ENCODE measurements at places on chromosomes 7 and 10. TPM values are rescaled to one million over a fixed set of nuclear protein-coding genes. Genes with fewer than 3 reads are reported as not detected.

The PIK3CG gene
- 5.9 TPM for total RNA-seq

- no peak for DNase-seq
These were observed 39.6 kb upstream of the ELMO1 start for GRCh38 chr7:37488163-37488764.

DNA sequence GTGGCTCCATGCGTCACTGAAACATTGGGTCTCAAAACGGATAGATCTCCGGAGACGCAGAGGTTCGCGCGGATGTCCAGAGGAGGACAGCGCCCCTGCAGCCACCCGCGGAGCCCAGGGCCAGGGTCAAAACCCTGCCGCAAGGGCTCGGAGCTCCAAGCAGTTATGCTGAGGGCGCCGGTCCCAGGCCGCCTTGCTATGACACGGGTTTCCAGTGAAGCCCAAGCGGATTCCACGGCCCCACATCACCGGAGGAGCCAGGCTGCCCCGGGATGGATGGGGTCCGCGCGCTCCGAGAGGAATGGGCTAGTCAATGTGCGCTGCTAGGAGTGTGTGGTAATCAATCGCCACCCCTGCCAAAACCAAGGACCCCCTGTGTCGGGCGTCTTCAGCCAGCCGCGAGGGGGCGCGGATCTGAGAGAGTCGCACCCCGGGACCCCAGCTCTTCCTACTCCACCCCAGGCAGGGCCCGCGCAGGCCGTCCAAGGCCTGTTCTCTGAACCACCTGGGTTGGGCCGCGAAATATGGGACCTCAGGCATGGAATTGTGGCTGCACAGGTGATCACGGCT lies 5.6 kb upstream of the EMX2 start:
- no peak for DNase-seq

GRCh38 chr10:129745186-129745750 lies 218.8 kb downstream of the EBF3 start:
- DNase-seq: no peak

- DNase-seq: no peak
These were observed 113.6 kb downstream of the EEPD1 start for GRCh38 chr7:36266683-36267082.

The VWDE gene
- total RNA-seq: 0.21 TPM

DNA sequence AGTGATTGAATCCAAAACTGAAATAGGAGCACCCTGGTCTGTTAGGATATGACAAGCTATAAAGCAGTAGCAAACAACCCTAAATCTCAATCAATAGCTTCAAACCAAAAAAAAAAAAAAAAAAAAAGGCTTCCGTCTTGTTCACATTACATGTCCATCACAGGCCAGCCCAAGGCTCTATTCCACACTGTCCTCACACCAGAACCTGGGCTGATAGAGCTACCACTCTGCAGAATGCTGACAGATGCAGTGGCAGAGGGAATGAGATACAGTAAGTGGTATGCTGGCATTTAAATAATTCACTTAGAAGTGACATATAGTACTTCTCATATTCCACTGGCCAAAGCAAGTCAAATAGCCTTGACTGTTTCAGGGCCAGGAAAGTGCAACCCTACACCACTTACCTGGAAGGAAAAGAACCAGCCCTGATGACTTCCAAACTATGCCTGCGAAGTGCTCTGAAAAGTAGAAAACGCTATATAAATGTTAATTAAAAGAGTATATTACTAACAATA lies 5.8 kb downstream of the CDCA7L start:
- no peak for DNase-seq

GRCh38 chr10:113480851-113481502 lies 71.9 kb upstream of the HABP2 start:
- DNase-seq: no peak

The TAS2R41 gene
- total RNA-seq: 1.0 TPM

The TRIP6 gene
- 80.3 TPM for total RNA-seq

The CFTR gene
- 0.29 TPM for total RNA-seq

- DNase-seq: no peak
These were observed 187.5 kb downstream of the GRID1 start for GRCh38 chr10:86179153-86179524.

- DNase-seq: no peak
These were observed 85.7 kb downstream of the C10orf105 start for GRCh38 chr10:71633920-71634319.

GRCh38 chr7:110010359-110010758 lies 1080.6 kb upstream of the LRRN3 start:
- DNase-seq: no peak

GRCh38 chr10:119103903-119104653 lies at the start of gene DENND10:
Gene DENND10, plus strand, starts transcription at chr10:119104113. Its CDS starts 30 bp downstream, at chr10:119104143.
- DNase-seq: peak; percentile 95

DNA sequence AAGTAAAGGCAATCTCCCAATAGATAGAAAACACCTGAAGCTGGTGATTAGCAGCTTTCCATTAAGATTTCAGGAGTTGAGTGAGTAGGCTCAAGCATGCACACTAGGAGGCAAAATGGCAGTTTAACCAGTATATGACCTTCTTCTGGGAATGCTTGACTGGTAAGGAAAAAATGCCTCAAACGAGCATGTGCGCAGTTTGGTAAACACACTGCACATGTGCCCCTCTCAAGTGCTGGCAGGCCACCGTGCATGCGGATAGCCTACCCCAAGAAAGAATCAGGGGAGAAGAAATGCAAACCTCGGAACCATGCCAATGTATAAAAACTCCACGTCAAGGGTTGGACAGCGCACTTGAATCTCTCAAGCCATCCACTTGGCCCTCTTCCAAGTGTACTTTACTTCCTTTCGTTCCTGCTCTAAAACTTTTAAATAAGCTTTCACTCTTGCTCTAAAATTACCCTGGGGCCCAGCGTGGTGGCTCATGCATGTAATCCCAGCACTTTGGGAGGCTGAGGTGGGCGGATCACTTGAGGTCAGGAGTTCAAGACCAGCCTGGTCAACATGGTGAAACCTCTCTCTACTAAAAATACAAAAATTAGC lies 98.8 kb upstream of the CDK1 start:
- no peak for DNase-seq

GRCh38 chr10:3169673-3170072 lies 2.9 kb downstream of the PITRM1 start:
- DNase-seq: no peak

DNA sequence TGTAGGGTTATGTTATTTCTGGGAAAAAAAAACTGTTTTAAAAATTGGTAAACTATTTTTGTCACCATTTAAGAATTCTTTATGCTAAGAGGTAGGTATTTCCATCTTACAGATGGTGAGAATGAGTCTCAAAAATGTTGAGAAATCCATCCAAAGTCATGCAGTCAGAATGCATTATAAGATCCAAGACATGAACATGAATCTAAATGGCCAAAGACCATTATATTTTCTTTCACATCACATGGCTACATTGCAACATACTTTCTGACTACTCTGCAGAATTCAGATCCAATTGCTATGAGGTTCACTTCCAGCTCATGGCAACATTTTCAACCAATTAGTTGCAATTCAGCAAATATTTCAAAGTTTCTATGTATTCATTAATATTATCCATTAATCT lies 181.2 kb downstream of the TWIST1 start:
- DNase-seq: no peak

DNA sequence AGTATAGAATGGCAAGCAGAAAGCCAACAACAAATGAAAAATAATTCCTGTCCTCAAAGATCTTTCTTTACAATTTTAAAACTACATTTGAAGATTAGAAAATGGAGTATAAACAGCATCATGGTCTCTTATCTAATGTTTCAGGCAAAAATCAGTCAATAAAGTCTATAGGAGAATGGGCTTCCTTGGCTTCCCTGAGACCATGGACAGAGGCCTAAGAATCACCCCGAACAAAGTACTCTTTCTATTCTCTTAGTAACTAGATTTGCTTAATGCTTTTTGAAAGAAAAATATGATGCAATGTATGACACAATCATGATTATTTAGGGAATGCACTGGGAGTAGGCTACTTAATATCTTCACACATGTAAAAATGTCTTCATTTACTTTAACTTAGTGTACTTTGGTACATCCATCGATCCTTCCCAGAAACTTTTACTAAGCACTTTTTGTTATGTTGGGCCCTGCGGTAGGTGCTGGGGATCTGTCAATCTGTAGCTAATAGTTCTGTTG lies 17.3 kb downstream of the GRM3 start:
- DNase-seq: no peak

DNA sequence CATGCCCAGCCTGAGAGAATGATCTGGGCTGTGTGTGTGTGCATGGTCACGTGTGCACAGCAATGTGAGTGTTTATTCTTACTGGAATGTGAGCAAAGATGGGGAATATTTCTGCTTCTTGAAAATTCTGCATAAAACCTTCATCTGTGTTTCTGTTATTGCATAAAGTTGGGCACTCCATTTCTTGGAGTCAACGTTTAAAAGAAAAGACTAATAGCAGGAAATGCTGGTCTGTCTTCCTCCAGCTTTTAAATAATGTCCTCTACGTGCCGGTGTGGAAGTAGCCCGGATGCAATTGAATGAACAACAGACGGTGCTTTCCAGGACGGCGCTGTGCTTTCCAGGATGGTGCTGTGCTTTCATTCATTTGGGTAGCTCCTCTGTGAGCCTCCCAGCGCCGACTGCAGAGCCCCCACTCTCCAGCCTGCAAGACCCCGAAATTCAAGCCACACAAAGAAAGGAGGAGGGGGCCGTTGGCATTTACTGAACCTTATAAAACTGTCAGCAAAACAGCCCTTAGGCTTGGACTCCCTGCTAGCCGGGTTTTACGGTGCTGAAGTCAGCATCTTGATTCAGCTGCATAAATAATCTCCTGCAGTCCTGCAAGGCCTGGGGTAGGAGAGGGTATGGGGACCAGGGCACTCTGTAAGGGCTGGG lies 158.2 kb upstream of the PRKCQ start:
- no peak for DNase-seq

- peak; percentile 86 for DNase-seq
These were observed 49.4 kb downstream of the HK1 start for GRCh38 chr10:69327463-69328379.

The PRPS1L1 gene
- total RNA-seq: not detected

DNA sequence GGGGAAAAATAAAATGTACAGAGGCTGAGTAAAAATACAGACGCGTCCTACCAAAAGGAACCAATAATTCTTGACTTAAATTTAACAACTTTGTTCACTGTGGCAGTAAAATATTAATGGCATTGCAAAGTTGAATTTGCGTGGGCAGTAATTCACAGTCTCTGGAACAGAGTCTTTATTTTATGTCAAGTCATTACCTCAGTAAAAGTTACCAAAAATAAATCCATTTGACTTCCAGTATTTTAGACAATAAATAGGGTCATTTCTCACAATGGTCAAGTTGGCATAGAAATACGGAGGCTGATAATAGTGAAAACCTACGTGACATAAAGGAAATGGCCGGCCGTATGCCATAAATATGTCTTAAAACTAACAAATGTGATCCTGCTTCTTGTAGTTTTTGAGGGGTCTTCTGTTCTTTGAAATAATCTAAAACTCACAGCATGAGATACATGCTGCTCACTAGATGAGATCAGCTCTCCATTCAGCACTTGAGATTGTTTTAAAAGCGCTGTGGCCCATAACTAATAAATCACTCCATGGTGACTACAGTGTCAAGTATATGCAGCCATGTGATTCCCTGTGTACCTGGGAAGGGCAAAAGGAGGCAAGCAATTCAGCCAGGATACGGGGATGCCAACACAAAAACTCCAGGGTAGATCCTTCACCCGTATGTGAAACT lies 75.3 kb downstream of the DOCK4 start:
- DNase-seq: no peak

The TFEC gene
- total RNA-seq: 7.4 TPM

DNA sequence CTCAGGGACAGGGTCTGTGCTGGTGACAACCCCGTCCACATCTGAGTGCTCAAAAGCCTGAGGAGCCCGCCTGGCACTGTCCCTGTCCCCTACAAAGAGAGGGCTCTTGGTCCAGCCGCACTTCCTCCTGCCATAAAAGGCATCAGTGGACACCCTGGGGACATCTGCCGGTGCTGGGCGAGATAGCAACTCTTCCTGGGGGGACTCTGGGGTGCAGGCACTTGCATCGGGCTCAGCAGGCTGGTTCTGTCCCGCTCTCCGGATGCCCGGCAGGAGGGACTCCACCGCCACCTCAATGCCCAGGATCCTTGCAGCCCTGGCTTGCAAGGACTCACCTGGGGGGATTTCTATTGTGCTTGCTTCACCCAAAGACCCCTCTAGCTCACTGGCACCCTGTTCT lies 32.8 kb downstream of the JCAD start:
- DNase-seq: no peak

- DNase-seq: peak; percentile 83
These were observed 62.8 kb downstream of the TACC2 start for GRCh38 chr10:122051609-122052385.

DNA sequence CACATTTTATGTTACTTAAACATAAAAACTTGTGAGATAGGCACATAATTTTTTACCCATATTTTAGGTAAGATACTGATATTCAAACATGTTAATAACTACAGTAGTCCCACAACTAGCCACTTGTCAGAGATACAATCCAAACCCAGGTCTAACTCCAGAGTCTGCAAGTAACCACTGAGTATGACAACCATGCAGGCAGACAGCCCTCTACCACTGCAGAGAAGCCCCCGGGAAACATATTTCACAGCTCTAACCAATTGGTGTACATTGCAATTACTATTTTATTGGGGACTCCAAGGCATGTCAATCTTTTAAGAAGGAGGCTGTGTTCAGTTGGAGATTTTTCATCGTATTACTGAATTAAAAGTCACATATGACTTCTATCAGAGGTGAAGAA lies 107.2 kb upstream of the FAM133B start:
- DNase-seq: no peak

The GPNMB gene
- total RNA-seq: 209 TPM

DNA sequence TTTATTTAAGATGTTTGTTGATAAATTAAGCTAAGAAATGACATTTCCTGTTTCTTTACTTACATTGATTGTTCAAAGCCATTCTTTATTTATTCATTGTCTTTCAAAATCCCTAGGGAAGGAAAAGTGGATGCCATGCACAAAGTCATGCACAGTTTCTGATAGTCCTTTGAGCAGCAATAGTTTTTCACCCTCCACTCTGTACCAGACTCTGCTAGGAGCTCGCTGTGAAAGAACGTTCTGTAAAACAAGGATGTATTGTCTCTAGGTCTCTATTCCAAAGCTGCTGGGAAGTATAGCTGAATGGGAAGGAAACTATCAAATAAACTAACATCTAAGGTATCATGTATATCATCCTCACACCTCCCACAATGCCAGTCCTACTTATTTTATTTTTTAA lies 7.8 kb upstream of the NOC3L start:
- no peak for DNase-seq

GRCh38 chr10:126387931-126388911 lies at the start of gene ADAM12:
Gene ADAM12, minus strand, starts transcription at chr10:126388477. Its CDS starts 332 bp downstream, at chr10:126388145.
- peak; percentile 65 for DNase-seq

The VWC2 gene
- total RNA-seq: not detected

The FAM131B gene
- 3.8 TPM for total RNA-seq

- DNase-seq: no peak
These were observed 282.0 kb downstream of the SEC23IP start for GRCh38 chr10:120174491-120174890.

The STEAP4 gene
- 343 TPM for total RNA-seq

The CALY gene
- total RNA-seq: not detected
